ENCODE measurements at places on chromosomes 6 and 20.

DNA sequence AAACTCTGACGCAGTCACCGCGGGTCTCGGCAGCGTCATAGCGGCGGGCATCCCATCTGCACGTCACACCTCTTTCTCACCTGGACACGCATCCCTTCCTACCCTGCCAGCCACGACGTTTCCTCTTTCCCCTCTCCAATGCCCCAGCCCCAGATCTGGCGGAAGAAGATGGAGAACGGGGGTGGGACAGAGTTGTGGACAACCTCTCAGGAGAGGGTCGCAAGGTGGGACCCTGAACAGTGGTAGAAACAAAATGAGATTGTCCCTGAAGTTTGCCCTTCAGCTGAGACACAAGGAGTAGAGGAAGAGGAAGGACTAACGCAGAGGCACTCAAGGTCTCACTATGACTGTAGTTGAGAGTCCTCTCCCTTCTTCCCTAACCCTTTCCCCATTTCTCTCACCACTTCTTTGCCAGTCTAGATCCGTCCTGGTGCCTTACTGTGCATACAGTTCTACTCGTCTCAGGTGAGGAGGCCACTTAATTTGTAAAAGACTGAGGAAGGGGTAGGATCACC, 562 bp downstream of the TRIM39 start:
- no peak for DNase-seq

DNA sequence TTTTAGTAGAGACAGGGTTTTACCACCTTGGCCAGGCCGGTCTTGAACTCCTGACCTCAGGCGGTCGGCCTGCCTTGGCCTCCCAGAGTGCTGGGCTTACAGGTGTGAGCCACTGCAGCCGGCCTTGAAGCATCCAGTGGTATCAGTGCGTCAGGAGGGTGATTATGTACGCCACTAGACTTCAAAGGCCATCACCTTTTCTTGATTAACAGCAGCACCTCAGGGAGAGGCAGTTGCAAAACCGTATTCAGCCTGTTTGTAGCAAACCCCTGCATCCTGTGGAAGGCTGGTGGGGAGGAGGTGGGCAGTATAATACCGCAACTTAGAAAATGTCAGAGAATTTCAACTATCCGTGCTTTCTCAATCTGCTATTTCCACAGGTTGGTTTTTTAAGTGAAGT, 27.3 kb upstream of the SHLD1 start:
- no peak for DNase-seq

DNA sequence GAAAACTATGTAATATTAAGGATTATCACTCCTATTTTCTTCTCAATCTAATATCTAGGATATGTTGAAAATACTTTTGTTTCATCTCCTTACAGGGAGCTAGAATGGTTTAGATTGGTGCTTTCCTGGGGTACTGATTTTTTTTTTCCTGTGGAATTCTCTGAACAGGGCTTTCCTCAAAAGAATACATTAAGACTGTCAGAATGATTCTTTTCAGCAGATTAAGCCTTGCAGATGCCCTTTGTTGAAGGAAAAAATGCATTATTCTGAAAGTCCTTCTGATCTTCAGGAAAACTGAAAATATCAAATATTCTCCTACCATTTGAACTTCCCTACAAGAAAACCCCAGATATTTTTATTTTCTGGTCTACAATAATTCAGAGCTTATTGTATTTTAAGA, 178.9 kb downstream of the SOX4 start:
- DNase-seq: no peak

DNA sequence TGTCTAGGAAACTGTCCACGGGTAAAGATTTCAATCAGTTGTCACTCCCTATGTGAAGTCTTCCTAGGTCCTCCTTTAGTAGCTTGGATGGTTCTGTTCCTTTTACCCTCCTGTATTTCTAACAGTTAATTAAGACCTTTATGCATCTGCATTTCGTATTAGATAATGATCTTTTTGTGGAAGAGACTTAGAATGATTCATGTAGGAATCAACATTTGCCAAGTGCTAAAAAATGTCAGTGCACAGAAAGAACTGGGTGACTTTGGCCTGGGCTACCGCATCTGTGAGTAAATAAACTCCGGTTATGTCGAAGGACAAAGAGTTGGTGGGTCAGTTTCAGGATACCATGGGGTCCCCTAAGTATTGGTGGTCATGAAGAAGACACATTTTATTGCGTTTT, 918.0 kb downstream of the TFAP2A start:
- DNase-seq: no peak

GRCh38 chr20:42656130-42656529, 533.6 kb downstream of the PTPRT start:
- no peak for DNase-seq

- DNase-seq: no peak
Observed at GRCh38 chr6:2820415-2820814, 21.2 kb downstream of the SERPINB1 start.

GRCh38 chr20:37848706-37849105, 54.2 kb upstream of the VSTM2L start:
- DNase-seq: no peak

DNA sequence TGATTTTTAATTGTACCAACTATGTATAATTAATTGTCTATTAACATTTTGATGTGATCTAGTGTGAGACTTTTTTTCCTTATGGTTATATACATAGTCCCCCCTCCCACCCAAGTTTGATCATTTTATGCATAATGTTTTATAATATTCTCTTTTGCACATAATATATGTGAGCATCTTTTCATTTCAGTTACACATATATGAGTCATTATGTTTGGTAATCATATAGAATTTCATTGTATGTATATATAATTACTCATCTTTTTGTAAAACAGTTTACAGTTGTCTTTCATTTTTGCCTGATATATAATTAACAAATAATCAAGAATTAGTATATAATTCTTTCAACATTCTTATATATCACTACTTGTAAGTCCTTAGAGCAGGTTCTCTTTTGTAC, 15.0 kb downstream of the RWDD1 start:
- DNase-seq: no peak

DNA sequence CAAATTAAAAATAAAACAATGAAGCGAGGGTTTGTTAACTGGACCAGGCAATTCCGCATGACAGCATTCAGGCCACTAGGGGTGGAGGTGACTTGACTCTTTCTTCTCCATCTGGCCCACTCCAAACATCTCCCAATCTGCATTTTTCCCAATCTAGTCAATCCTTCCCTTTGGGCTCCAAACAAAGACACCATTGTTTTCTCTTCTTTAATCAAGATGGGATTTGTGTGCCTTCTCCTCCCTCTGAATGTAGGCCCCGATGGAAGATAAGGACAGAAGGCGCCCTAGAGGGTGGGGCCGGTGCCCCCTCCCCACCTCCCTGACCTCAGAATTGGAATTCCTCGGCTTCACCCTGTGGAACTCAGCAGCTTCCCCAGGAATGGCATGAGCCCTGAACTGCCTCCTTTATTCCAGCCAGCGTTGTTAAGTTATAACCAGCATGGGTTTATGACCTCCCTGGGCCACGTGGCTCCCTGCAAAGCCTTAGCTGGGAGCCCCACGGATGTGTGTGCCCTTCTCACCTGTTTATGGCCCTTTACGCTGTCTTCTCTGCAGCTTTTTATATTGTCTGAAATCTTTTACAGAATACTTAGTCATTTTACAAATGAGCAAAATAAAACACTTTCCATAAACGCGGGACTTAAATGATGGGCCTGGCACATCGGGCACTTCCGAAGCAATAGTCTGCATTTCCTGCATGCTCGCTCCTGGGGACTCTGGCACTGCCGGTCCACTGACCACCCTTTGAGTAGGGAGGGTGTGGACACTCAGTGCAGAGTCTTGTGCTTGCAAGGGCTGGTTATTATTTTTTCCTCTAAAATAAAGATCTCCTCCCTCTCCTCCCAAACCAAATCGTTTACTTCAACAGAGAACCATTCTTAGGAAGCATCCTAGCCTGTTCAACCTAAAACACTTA, 24.5 kb downstream of the OVOL2 start:
- DNase-seq: no peak

DNA sequence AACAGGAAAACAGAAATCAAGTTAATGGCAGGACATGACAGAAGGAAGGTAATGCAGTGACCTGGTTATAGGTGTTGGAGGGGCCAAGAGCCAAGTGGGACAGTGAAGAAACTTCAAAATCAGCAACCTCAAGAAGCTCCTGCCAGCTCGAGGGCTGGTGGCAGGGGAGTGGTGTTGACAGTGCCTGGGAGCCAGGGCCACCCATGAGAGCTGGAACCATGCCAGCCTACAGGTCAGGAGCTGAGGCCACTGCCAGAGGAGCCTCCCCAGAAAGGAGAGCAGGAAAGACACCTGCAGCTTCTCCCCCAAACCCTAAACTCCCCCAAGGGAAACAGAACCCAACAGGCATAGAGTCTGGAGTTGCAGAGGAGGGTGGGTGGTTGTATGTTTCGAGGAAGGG, 262.1 kb downstream of the LRFN2 start:
- DNase-seq: no peak

DNA sequence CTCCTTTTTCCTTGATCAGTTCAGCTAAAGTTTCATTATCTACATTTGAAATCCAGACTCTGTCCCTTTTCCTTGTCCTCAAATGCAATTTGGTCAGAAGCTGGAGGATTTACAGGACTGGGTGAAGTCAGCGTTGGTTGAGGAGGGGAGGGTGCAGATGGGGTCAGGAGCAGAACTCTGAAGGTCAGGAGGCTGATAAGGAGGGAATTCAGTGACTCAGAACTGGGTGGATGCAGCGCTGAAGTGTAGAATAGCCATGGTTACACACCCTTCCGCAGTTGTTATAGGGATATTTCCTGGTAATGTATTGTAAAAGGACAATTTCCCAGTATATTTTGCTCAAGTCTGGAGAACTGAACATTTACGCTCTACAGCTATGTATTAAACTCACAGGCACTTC, 133.1 kb upstream of the FOXA2 start:
- no peak for DNase-seq

DNA sequence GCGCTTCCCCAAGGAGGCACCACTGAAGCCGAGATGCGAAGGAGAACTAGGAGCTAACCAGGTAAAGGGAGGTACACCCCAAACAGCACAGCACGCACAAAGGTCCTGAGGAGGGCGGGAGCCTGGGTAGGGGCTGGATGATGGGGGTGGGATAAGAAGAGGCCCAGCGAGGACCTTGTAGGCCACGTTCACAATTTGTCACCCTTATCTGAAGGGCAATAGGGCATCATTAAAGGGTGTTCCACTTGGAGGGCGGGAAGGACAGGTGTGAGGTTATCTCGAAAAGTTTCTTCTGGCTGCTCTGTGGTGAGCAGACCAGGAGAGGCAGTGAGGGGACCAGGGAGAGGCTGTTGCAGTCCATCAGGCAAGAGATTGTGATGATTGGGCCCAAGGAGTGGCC, 25.6 kb downstream of the POFUT1 start:
- no peak for DNase-seq

DNA sequence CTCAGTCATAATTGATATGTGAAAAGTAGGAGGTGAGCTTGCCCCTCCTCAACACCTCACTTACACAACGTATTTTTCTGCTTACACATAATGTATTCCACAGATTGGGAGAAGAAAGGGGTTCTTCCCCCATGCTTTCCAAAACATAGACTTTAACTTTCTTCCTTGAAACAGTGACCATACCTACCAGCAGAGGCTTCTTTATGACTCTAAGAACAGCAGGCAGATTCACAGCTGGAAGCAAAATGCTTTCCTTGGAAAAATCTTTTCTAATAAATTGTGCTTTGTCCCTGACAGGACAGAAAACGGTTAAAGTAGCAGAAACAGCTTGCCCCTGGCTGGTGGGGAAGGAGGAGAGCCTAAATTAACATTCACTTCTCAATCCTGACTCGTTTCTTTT, 629.1 kb upstream of the IMPG1 start:
- DNase-seq: no peak

- no peak for DNase-seq
Observed at GRCh38 chr6:10875026-10875425, 6.8 kb downstream of the GCM2 start.
